ENCODE measurements at places on chromosomes 11 and 22.

DNA sequence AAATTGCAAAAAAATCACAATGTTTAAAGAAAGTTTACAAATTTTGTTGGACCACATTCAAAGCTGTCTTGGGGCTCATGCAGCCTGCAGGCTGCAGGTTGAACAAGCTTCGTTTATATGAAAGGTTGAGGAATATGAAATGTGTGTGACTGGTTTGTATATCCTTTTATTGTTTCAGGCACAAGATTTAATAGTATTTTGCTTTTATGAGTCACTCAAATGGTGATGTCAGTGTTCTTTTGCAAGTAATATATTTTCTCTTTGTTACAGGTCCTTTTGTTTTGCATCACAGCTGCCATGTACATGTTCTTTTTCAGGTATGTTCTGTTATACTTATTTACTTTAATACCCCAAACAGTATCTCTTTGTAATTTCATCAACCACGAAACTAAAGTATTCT is 198.6 kb downstream of the TMEM135 start:
- DNase-seq, result no peak

DNA sequence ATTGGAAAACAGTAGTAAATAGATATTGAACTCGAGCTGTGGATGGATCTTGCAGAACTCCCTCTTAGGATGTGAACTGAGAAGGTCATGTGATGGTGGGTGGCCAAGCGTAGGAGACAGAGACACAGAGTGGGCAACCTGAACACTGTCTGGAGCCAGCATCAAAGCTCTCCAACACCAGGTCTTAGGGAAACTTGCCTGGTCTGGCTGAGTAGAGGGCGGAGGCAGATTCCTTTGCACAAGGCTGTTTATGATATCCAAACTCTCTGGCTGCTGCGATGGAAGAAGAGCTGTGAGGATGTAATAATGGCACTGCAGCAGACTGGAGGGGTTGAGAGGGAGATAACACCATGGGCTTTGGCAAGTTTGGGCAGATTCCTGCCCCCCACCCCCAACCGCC is 10.1 kb downstream of the NAV2 start:
- no peak for DNase-seq

DNA sequence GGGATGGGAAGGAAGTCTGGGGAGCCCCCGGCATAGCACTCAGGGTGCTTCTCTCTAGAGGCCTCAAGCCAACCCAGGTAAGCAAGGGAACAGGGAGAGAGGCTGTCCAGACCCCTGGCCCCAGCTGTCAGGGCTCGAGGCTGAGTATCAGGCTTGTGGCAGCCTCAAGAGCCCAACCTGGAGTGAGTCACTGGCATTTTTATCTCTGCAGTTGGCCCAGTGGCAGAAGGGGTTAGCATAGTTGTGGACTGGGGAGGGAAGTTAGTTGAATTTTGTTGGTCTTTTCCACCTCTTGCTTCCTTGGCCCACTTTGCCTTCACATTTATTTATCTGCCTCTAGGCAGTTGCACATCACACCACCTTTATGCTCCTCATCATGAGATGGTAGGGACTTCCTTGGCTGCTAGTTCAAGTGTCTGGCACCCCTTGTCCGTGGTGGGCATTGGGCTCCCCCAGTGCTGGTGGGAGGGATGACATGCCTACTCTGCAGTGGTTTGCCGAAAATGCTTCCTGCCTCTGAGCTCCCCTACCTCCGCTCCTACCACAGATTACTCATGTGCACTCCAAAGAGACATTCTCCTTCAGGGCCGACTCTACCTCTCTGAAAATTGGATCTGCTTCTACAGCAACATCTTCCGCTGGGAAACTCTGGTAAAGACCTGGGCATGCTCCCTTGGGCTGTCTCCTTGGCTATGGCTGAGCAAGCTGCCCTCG is 60.1 kb downstream of the SCN3B start:
- DNase-seq, result no peak

- no peak for DNase-seq
Measured at GRCh38 chr11:115652496-115652895, 148.3 kb upstream of the CADM1 start.

DNA sequence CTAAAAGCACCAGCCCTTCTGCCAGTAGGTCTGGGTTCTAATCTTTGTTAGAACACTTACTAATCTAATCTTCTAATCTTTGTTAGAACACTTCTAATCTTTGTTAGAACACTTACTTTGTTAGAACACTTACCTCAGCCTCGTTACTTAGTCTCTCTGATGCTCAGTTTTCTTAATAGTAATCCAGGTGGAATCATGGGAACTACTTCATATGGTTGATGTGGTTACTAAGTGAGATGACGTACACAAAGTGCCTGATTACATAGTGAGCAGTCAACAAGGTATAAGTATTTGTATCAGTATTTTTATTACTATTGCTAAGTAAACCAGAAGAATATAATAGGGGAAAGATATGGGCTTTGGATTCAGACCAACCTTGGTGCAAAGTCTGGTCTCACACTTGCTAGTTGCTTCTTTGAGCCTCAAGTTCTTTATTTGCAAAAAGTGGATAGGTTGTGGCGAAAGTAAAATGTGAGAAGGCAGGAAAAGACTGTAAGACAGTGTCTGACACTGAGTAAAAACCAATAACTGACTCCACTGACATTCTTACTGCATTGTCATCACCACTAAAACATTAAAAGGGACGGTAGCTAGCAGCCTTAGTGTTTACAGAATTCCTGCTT is 83.7 kb downstream of the TRAF6 start:
- no peak for DNase-seq

DNA sequence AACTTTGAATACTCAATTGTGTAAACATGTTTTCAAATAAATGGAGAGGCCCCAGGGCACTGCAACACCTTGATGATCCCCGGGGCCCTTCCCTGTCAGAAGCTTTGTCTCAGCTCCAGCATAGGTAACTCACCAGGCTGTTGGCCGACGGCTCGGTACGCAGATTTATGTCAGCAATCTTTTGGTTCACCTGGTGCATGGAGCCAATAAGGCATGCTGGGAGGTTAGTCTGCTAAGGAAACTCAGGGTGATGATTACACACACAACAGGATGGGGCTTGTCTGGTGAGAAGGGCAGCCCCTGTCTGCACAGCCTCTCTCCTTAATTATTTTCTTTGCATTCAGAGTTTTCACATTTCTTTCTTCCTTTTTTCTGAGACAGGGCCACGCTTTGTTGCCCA is 10.8 kb downstream of the FAM227A start:
- no peak for DNase-seq

DNA sequence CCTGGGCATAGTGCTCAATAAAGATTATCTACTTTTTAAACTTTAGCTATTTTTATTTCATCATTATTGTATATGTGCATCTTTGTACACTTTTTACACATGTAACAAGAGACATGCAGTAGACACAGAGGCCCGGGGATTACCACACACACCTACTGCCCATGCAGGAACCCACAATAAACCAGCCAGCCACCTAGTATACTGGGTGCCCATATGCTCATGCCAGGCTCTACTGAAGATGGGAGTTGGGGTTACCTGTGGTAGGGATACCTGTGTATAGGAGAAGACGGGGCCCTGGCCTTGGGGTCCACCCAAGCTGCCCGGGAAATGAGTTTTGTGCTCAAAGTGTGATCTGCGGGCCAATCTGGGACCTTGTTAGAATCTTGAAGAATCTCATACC is 31.2 kb upstream of the P2RY2 start:
- DNase-seq, result no peak

Measured in frontal cortex (tissue), 4 donors.